ENCODE measurements at places on chromosomes 2 and 18.

GRCh38 chr2:110121052-110121334, 5.4 kb upstream of the MALL start:
- no peak for DNase-seq

GRCh38 chr2:10835052-10835970, 22.7 kb upstream of the PDIA6 start:
- no peak for DNase-seq

- DNase-seq, result no peak
Observed at GRCh38 chr2:61994531-61994930, 89.1 kb downstream of the COMMD1 start.

DNA sequence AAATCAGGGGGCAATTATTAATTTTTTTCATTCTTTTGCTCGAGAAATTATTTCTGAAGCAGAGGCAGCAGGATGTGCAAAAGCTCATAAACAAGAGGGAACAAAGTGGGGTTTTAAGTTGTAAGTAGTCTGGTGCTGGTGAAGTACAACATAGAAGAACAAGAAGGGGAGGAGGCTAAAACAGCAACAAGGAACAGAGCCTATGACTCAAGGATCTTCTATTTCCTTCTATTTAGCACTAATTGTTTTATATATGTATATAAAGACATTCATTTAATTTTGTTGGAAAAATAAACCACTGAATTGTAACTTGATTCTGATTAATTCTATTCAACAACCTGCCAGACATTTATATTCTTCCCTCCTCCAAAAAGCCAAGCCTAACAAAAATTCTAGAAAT, 35.0 kb downstream of the YES1 start:
- DNase-seq, result no peak

DNA sequence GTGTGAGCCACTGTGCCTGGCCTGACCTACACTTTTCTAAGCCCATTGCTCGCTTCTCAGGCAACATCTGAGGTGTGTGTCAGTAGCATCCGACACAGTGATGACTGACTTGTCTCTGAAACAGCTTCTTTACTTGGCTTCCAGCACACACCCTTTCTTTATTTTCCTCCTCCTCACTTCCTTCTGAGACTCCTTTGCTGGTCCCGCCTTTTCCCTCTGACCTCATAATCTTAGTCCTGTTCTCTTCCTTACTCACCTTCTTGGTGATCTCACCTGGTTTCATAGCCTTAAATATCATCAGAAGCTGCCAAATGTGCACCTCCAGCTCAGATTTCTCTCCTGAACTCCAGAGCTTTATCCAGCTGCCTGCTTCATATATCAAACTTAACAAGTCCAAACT, 66.6 kb upstream of the PELI1 start:
- no peak for DNase-seq

GRCh38 chr2:240585101-240585500, 1.4 kb upstream of the CAPN10 start:
- DNase-seq, result peak; percentile 65

Data from GM12864 (cell line).